ENCODE measurements at places on chromosomes 12 and 14.

DNA sequence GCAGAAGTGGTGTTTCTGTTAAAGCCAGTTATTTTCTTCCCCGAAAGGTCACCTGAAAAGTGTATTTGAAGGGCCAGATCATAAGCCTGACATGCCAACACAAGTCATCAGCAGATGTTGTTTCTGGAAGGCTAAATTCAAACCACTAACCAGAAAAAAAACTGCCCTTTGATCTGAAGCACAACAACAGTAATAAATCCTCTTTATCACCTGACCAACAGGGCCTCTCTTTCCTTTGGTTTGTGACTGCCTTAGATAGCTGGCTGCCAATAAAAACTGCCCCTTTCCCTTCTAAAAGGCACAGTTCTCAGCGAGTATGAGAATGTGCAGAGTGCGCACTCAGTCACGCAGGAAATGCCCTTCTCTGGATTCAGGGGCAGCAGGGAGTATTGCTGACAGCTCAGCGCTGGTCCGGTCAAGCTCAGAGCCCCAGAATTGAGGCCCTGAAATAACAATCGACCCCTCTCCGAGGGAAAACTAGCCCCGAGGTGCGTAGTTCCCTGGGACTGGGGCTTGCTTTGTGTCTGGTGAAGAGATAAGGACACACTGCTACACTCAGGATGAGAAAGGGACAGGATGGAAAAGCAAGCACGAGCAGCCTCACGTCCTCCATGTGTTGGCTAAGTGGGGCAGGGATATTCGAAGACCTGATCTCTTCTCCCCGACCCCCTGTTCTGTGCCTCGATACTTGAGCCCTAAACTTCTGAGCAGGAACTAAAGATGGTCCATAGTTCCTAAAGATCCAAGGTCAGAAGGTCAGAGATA is 184.2 kb upstream of the GZMB start:
- no peak for DNase-seq

- DNase-seq, result no peak
These were observed 96.2 kb downstream of the PAPOLA start for GRCh38 chr14:96598332-96598928.

DNA sequence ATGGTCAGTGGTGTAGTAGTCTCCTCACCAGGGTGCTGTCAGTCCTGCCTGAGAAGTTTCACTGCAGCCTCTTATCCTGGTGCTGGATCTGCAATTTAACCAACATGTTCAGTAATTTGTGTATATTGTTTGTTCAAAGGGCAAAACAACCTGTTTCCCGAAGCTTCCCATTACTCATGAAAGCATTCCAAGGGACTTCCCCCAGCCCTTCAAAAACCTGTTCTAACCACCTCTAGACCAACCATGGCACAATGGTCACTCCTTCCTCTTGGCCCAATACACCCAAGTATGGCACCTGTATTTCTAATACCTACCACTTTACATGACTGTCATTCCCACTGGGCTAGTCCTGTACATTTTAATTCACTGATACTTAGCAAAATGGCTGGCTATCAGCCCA is 12.1 kb downstream of the CKAP4 start:
- DNase-seq, result no peak

DNA sequence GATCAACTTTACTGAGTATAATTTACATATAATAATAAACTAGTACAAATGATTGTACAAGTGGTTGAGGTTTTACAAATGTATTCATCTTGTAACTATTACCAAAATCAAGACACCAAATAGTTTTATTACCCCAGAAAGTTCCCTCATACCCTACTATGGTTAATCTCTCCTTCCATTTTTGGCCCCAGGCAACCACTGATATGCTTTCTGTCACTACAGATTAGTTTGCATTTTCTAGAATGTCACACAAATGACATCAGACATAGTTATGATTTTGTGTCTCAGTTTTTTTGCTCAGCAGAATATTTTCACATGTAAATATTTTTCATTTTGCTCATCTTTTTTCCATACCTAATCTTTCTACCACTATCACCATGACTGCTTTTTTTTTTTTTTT is 49.1 kb downstream of the TMX1 start:
- no peak for DNase-seq

DNA sequence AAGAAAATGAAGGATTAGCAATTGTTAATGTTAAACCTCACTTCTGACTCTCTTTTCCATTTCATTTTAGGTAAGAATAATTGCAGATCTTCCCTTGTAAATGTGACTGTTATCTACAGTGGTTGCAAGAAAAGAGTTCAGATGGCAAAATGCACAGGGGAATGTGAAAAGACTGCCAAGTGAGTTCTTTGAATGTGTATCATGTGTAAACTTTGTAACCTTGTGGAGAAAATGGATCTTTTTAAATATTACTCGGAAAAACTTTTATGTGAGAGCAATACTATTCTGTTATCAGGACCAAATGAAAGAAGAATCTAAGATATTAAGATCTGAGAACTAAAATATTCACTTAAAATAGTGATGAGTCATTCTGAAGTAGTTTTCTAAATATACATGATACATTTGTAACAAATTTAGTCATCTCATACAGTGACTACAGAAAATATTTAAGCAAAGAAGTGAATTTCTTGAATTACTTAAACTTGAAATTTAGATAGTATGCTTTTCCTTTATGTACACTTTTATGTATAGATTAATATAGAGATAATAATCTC is 122.5 kb upstream of the CNTN1 start:
- no peak for DNase-seq
